Dorsolateral prefrontal cortex (tissue), 122 donors: ENCODE measurements at places on chromosomes 12 and 14.

- DNase-seq, result no peak
These were observed 201.0 kb upstream of the AMIGO2 start for GRCh38 chr12:47280543-47281300.

- DNase-seq, result no peak
These were observed 15.6 kb downstream of the PLBD2 start for GRCh38 chr12:113373969-113374368.

DNA sequence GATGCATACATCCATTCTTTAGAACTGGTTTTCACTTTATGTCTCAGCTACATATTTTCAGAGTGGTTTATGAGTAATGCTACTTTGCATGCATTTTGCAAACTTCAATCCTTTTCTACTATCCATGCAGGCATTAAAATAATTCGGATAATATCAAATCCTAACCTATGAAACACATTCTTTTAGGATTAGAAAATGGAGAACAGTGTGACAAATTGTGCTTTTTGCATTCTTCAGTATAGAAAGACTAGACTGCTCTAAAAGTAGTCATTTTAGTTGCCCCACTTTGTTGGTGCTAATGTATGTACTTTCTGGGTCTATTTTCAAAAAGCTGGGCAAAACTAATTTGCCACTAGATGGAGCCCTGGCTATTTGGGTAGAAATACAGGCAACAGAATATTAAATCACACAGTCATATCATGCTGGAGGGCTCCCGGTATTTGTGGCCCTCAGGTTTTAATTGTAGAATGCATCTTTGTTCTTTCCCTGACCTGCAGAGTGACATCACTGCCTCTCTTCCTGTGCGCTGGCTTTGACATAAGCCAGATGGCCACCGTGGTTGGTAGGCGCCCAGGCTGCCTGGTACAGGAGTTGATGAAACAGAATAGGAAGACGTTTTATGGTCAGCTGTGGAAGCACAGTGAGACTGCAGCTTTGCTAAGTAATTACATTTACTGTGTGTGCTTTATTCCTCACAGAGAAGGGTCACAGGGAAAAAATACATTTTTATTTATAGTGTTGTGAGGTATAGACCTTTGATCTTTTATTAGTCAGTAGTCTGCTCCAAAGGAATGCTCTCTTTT lies 28.1 kb downstream of the MSRB3 start:
- no peak for DNase-seq

DNA sequence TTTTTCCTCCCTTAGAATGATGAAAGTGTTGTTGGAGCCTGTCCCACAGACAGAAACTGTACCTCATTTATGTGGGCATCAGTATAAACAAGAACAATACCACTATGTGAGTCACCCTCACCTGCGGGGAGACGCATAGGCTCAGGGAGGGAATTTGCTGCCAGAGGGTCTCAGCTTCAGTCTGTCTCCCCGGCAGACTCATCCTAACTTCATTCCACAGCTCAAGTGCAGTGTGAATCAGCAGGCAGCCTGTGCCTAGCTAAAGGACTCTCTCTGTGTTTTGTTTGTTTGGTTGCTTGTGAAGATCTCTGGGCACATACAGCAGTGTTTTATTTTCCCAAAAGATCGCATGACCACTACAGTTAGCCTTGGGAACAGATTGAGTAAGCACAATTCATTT lies 98.9 kb downstream of the PRKCH start:
- DNase-seq, result no peak

GRCh38 chr12:110639336-110640141 lies 25.6 kb downstream of the TCTN1 start:
- DNase-seq, result no peak

GRCh38 chr14:60161196-60162107 lies 3.7 kb downstream of the DHRS7 start:
- no peak for DNase-seq

DNA sequence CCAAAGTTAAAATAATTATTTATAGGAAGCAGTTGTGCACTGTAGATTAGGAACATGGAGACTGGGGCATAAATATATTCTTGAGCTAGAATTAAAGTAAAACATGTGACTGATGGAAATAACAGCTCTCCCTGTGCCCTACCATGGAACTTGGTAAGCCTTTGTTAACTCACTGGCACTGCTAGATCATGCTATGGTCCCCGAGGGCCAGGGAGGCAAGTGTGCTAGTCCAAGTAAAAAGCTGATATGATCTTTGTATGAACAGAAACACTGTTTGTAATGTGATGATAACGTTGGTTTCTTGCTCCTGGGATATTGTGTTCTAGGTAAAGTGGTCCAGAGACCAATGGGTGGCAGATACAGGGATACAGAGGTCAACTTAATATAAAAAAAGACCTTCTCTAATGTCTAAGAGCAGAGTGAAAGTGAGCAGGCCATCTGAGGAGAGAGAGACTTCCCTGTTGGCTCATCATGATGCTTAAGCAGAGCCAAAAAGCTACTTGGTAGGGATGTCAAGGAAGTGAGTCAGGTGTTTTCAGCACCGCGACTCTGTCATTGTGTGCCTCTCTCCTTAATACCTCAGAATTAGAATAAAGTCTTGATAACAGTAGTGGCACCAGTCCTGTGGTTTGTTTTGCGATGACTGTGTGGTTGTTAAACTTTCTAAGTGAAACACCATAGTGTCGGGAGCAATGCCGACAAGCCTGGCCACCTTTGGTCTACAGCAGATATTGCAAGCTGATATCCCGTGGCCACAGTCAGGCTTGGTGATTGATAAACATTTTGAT lies 27.6 kb downstream of the BICD1 start:
- DNase-seq, result no peak

GRCh38 chr12:15469356-15469755 lies 147.0 kb downstream of the PTPRO start:
- DNase-seq, result no peak

DNA sequence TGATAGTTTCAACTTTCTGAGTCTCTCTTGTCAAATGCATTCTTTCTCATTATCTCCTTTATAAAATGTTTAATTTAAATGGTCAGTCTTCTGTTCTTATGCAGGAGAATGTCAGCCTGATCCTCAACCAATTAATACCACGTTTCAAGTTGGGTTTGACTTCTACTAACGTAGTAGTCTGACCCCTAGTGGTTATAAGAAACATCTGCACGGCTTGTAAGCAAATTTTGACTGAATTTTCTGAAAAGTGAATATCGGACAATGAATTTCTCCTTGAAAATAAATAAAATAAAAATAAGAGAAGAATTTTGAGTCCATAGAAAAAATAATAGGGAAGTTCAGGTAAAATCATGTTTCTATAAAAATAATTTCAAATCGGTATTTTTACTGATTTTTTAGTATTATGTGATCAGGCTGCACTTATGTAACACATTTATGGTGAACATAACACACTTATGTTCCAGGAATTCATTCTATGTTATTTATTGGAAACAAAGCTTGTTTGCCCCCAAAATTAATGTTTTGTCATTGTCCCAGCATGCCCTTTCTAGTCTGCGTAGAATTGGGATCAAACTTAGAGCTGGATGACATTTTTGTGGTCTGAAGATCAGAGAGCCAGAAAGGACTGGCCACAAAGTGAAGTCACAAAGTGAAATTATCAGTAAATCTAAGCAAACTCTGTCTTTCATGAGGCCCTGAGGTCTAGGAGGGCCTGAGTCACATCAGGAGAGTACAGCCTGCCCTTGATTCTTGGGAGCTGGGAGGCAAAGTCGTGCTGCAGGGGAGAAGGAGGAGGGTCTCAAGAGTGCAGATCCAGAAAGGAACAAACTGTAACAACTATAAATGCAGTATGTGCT lies 101.2 kb upstream of the STXBP6 start:
- no peak for DNase-seq

GRCh38 chr12:6535960-6536847 lies 1.9 kb downstream of the GAPDH start:
- no peak for DNase-seq

GRCh38 chr12:80087486-80088213 lies 11.7 kb upstream of the OTOGL start:
- DNase-seq, result no peak

- no peak for DNase-seq
These were observed 21.1 kb downstream of the CHFR start for GRCh38 chr12:132866251-132866828.

GRCh38 chr12:43044241-43044640 lies 454.7 kb upstream of the PRICKLE1 start:
- no peak for DNase-seq

GRCh38 chr14:21528381-21529348 lies 2.5 kb upstream of the SALL2 start:
- no peak for DNase-seq

DNA sequence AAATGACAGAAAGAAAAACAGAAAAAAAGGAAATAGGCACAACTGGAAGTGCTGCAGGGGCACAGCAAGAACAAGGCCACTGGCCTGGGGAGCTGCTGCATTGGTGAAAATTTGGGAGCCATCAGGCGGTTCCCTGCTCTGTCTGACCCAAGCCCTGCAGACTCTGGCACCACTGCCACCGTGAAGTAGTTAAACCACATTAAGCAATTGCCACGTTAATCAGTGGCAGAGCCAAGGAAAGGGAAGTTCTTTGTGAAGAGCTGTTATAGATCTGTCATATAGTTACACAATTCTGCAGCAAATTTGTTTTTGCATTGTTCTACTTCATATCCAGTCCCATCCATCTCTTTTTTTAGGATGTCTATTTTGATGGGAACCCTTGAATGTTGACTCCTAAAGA lies 915.3 kb downstream of the FSCB start:
- DNase-seq, result no peak

DNA sequence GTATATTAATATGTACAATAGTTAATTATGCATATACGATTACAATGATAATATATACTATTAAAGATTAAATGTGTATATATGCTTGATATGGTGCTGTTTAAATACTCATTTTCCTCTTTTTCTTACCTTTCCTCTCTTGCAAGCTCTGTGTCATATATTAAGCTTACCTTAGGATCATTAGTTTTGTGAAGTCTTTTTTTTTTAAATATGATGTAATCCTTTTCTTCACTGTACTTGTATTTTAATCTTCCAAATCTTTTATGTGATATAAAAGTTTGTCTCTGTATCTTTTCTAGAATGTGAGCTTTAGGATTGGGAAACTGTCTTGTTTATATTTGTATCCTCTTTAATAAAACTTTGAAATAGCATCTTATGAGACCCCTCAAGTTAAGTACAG lies 88.7 kb downstream of the CCDC91 start:
- no peak for DNase-seq

DNA sequence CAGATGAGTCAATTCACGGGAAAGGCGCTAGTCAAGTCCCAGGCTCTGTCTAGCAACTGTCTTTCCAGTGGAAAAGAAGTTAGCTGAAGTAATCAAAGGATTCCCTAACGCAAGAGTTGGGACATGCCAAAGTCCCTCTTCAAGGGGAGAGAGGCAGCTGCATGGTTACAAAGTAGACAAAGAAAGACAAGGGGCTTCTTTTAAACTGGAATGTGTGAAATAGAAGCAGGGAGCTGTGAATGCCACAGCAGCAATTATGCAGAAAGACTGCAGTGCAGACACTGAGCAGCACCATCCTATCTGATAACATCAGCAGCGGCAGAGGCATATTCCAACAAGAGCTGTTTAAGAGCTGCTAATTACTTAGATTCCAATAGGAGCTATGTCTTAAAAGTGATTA lies 12.5 kb upstream of the CIPC start:
- no peak for DNase-seq

DNA sequence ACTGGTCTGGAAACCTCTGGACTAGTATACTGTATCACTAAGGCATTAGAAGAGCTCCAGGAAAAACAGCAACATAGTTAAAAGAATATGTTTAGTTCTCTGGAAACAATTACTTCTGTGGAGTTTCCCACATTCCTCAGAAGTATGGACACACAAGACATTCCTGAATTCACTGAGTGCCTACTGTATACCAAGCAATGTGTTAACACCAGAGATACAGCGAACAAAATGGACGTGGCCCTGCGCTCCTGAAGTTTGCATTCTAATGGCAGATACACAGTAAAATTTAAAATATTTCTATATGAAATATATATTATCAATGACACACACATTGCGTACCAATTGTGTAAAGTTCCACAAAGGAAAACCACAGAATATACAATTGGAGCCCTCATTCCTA lies 1.1 kb downstream of the ANGEL1 start:
- no peak for DNase-seq

- DNase-seq, result no peak
These were observed 400.9 kb downstream of the SNAPC1 start for GRCh38 chr14:62162998-62163589.

GRCh38 chr12:50514526-50515276 lies 9.9 kb downstream of the DIP2B start:
- no peak for DNase-seq

DNA sequence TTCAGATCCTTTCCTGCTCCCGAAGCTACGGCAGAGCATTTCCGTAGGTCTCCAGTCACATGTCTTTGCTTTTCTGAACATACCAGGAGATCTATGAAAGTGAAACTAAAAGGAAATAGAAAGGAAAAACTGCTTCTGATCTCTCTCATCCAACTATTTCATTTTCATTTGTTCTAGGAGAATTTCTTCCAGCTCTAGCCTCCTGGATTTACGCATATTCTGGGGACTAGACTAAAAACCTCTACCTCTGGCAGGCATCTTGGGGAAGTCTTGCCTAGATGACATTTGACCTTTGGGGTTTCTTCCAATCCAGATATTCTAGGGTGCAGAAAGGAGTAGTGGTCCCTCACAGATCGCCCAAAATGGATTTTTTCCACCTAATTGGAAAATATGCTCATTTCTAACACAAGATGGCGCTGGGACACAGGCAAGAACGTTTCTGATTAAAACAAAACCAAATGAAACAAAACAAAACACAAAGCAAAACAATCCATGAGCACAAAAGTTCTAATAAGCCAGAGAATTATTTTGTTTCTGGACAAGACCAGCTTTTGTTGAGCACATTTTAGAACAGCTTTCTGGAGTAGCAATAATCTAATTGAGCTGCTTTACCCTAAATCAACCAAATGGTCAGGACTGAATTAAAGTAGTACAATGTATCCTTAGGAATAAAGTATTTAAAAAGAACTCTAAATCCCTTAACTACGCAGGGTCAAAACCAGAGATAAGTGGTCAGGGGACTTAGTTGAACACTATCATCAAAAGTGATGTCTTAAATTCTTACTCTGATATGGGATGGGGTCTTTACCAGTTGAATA lies 12.3 kb upstream of the PARP11 start:
- no peak for DNase-seq

DNA sequence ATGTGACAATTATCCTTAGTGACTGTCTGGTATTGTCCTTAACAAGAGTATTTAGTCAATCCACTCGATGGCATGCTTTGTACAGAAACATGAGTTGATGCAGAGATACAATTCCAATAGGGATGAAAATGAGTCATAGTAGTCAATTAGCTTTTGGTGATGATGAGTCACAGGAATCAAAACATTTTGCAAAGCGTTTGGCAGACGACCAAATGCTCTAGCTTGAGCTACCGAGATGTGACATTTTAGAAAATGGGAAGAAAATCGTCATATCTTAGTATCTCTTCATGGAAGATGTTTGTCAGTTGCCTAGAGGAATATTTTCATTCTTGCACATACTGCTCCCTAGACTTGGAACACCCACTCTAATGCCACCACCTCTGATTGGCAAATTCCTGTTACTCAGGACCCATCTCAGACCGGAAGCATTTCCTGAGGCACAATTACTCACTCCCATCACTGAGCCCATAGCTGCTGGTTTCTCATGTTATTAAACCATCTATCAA lies 95.0 kb downstream of the LMNTD1 start:
- DNase-seq, result no peak
